Stimulated activated CD4-positive, alpha-beta T cell treated with anti-CD3 and anti-CD28 coated beads, Interleukin-1b, Interleukin-23, amount 100 ng/mL, for 1 hour (primary cell): ENCODE measurements at places on chromosomes 6 and 20.

- no peak for DNase-seq
Measured at GRCh38 chr20:24853916-24854315, 95.2 kb upstream of the CST7 start.

- no peak for DNase-seq
Measured at GRCh38 chr6:143844006-143844405, 868 bp downstream of the LTV1 start.

- no peak for DNase-seq
Measured at GRCh38 chr20:43849496-43850186, 65.0 kb upstream of the TOX2 start.

GRCh38 chr6:126541806-126542491, 202.0 kb downstream of the CENPW start:
- DNase-seq, result no peak

- no peak for DNase-seq
Measured at GRCh38 chr6:26439151-26440125, 866 bp upstream of the BTN3A3 start.

DNA sequence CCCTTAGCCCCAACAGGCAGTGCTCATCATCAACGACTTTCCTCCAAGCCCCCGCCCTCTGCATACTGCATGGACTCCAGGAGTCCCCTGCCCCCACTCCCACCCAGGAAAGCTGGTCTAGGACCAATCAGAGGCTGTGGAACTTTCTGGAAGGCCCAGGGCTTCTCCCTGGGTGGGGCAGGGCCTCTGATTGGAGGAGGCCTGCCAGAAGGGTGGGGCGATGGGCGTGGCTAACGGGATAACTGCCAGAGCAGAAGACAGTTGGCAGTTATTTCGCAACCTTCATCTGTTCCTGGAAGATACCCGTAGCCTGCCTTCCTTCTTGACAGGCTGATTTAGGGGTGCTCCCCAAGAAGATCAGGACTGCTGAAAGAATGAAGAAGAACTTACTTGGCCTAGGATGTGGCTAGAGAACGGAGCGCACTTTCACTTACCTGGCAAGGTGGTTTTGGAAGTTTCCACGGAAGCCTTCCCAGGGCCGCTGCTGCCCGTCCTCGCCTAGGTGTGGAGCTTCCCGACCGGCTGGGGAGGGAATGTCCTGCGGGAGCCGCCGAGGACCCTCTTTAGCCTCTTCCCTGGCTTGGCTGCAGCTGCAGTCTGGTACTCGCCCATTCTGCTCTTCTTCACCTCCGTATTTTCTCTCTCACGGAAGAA, 209.0 kb downstream of the LRFN2 start:
- DNase-seq, result no peak
